WTC11 (cell line): ENCODE measurements at places on chromosomes 5 and 9. TPM values are rescaled to one million over a fixed set of nuclear protein-coding genes. Genes with fewer than 3 reads are reported as not detected.

DNA sequence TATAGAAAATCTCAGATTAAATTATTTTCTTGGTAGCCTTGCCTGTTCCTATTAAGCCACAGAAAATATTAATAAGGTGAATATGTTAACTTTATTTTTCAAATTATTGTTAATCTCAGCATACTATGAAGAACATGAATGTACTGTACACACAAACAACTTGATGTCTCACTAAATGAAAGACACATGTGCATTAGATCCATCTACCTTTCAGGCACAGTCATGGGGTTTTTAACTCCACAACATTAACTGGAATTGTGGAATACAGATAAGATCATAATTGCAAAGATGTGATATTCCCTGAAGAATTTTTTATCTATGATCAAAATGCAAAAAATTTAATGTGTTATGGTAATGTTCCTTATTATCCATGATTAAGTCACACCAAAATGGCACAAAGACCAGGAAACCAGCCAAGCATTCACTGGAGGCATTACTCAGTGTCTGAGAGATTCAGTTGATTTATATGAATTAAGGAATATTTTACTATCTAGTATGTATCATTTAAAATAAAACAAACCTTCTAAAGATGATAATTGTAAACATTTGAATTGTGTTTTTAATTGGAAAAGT lies 150.0 kb upstream of the VCAN start:
- no peaks in the 10 kb centered on the region for H3K27me3 ChIP-seq
- no peak overlapping the region for H3K27ac ChIP-seq
- no peak overlapping the region for H3K4me3 ChIP-seq

- peaks cover 10% of the 10 kb centered on the region; the same call in 1 of the 2 replicates for H3K27me3 ChIP-seq
- H3K4me3 ChIP-seq, result no peak overlapping the region
- no peaks in the 10 kb centered on the region for H3K36me3 ChIP-seq
- DNase-seq, result no peak
Measured at GRCh38 chr9:133260334-133261102, 14.5 kb downstream of the ABO start.

GRCh38 chr5:169716287-169716686 lies 79.2 kb downstream of the DOCK2 start:
- no peak overlapping the region for H3K27ac ChIP-seq
- H3K4me3 ChIP-seq, result no peak overlapping the region
- H3K4me1 ChIP-seq, result peaks cover 9% of the 10 kb centered on the region
- H3K27me3 ChIP-seq, result no peaks in the 10 kb centered on the region

DNA sequence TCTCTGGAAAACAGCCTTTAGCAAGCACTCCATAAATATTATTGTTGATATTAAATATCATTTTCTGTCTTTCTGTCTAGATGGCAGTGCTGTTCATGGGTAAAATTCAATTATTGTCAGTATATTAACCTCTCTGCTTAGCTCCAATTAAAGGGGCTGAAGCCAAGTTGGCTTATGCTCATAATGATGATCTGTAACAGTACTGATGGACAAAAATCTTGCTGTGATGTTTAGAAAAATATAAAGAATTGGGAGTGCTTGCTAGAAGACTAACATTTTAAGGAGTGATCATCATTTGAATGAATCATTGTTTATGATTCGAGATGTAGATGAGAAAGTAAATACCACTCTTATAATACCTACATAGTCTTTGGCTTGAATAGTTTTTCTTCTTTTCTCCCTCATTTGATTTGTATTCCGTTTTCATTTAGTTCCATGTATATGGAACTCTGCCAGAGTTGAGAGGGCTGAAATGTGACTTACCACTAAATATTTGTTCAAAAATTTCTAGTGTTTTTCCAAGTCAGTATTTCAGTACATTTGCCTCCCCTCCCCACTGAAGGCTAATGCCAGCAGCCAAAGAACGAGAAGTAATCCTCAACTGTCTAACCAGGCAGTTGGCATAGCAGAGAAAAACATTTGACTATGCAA lies 538.3 kb downstream of the CSNK1G3 start:
- DNase-seq, result no peak
- no peak overlapping the region for H3K4me3 ChIP-seq
- no peaks in the 10 kb centered on the region for H3K27me3 ChIP-seq
- no peaks in the 10 kb centered on the region for H3K36me3 ChIP-seq
- peaks cover 5% of the 10 kb centered on the region for H3K4me1 ChIP-seq

DNA sequence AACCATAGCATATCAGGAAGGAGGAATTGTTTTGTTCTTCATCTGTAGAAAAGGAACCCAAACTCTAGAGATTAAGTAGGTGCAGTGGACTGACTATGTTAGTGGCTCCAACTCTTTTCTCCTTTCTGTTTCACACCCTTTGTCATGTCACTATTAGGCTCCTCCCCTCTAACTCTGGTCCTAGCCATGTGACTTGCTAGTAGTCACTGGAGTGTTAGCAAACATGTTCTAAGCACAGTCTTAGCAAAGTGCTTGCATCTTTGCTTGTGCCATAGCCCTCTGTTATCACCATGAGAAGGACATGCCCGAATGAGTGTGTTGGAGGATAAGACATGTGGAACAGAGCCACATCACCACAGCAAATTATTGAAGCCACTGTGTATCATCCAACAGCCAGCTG lies 55.4 kb upstream of the PPP3R2 start:
- H3K4me1 ChIP-seq, result no peaks in the 10 kb centered on the region
- no peak for DNase-seq
- no peak overlapping the region for H3K27ac ChIP-seq
- H3K27me3 ChIP-seq, result no peaks in the 10 kb centered on the region

DNA sequence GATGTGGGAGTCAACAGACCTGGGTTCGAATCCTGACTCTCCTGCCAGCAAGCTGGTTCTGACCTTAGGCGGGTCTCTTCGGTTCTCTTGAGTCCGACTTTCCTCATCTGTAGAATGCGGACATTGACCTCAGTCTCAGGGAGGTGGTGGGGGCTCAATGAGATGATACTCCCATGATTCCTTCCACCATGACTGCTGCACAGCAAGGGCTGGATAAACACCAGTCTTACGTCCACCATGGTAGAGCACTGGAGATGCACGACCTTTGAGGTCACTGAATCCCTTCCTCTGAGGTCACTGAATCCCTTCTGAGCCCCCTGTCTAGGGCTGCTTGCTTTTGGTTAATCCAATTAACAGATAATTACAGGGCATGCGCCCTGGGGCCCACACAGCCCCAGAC lies 12.5 kb upstream of the SMIM23 start:
- H3K4me3 ChIP-seq, result no peak overlapping the region
- no peak overlapping the region for H3K27ac ChIP-seq
- H3K4me1 ChIP-seq, result peaks cover 7% of the 10 kb centered on the region
- H3K27me3 ChIP-seq, result no peaks in the 10 kb centered on the region; the same call in 1 of the 2 replicates
- DNase-seq, result no peak

DNA sequence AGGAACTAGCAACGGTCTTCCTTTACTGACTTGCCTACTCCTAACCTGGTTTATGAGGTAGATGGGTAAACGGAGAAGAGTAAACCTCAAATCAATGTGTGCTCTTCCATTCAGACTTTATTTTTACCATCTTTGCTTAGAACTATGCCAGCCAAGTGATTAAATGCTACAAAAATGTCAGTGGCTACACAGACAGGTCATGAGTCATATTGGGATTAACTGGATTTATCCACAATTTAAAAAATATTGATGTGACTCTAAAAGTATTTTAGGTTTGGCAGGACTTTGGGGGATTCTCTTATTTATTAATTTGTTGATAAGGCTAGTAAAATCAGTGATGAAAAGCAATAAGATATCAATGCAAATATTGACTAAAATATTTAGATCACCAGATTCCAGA lies 275.0 kb downstream of the PLK2 start:
- no peak overlapping the region for H3K4me3 ChIP-seq
- no peak overlapping the region for H3K27ac ChIP-seq

DNA sequence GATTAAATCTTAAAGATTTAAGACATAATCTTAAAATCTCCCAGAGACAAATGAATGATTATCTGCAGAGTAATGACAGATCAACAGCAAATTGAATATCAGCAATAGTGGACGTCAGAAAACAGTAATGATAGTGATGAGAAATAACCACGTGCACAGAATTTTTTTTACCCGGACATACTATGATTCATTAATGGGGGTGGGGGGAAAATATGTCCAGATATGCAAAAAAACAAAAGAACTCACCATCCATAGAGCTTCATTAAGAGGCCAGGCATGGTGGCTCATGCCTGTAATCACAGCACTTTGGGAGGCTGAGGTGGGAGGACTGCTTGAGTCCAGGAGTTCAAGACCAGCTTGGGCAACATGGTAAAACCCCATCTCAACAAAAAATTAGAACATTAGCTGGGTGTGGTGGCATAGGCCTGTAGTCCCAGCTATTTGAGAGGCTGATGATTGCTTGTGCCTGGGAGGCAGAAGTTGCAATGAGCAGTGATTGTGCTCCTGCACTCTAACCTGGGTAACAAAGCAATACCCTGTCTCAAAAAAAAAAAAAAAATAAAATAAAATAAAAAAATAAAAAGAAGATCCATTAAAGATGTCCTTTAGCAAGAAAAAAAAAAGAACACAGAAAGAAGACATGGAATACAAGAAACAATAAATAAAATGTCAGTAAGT lies 30.9 kb upstream of the SHOC1 start:
- no peak for DNase-seq
- H3K4me1 ChIP-seq, result no peaks in the 10 kb centered on the region
- no peak overlapping the region for H3K27ac ChIP-seq

GRCh38 chr5:170286386-170286925 lies 11.1 kb downstream of the LCP2 start:
- DNase-seq, result no peak
- H3K27ac ChIP-seq, result peak overlapping the region; percentile 71
- peaks cover 31% of the 10 kb centered on the region for H3K4me1 ChIP-seq
- no peak overlapping the region for H3K4me3 ChIP-seq

GRCh38 chr5:112143690-112144089 lies 275.4 kb downstream of the EPB41L4A start:
- no peak overlapping the region for H3K27ac ChIP-seq
- H3K27me3 ChIP-seq, result no peaks in the 10 kb centered on the region; the same call in 1 of the 2 replicates
- no peaks in the 10 kb centered on the region for H3K4me1 ChIP-seq
- no peak overlapping the region for H3K4me3 ChIP-seq
- no peak for DNase-seq
- H3K36me3 ChIP-seq, result no peaks in the 10 kb centered on the region

DNA sequence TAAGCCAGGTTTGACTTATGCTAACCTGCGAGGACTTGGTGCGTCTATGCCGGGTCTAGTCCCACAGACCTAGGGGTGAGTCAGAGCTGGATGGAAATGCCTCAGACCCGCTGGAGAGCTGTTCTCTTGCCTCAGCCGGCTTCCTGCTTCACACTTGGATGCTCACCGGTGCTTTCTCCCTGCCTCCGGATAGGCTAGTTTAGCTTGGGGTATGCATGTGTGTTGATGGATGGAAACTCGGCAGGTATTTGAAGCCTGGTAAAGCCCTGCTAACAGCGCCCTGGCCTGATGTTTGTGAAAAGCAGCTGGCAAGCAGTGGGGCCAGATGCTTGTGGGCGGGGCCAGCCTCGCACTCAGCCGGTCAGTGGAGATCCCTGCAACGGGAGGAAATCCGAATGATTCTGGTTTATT lies 29.3 kb downstream of the PRRC2B start:
- DNase-seq, result peak; percentile 70
- H3K4me1 ChIP-seq, result peaks cover 67% of the 10 kb centered on the region
- H3K4me3 ChIP-seq, result peak overlapping the region; percentile 24
- H3K36me3 ChIP-seq, result peaks cover 2% of the 10 kb centered on the region; the same call in 1 of the 2 replicates

GRCh38 chr5:95148453-95148852 lies 136.4 kb downstream of the MCTP1 start:
- H3K36me3 ChIP-seq, result peaks cover 13% of the 10 kb centered on the region
- H3K4me1 ChIP-seq, result peaks cover 17% of the 10 kb centered on the region
- no peaks in the 10 kb centered on the region for H3K27me3 ChIP-seq
- DNase-seq, result no peak
- no peak overlapping the region for H3K4me3 ChIP-seq
- H3K27ac ChIP-seq, result no peak overlapping the region

Gene HACD4
- 0.94 to 1.2 TPM (median 1.1 TPM) in 3 replicates for total RNA-seq

Gene EGR1
- 15.7 to 30.0 TPM (median 28.5 TPM) in 3 replicates for total RNA-seq

Gene EQTN
- 0.66 to 1.4 TPM (median 0.81 TPM) in 3 replicates for total RNA-seq

Gene PAPPA
- total RNA-seq, result 0.22 to 0.53 TPM (median 0.34 TPM) in 3 replicates

Gene CNTNAP3B
- total RNA-seq, result 1.2 to 2.8 TPM (median 2.0 TPM) in 3 replicates

Gene SREK1
- total RNA-seq, result 34.2 to 38.4 TPM (median 34.6 TPM) in 3 replicates

Gene ADAMTS6
- total RNA-seq, result 2.6 to 3.5 TPM (median 2.8 TPM) in 3 replicates

Gene ZNF608
- total RNA-seq, result 40.6 to 44.4 TPM (median 43.8 TPM) in 3 replicates

Gene TMED7
- total RNA-seq, result 81.3 to 86.5 TPM (median 84.9 TPM) in 3 replicates

Gene HTR4
- not detected in 3 replicates for total RNA-seq
